Stimulated activated CD4-positive, alpha-beta T cell treated with anti-CD3 and anti-CD28 coated beads, Interleukin-12 subunit alpha, Interleukin-12 subunit beta, amount 100 ng/mL, for 24 hours (primary cell): ENCODE measurements at places on chromosomes 12 and 14.

- DNase-seq, result no peak
These were observed 248.0 kb downstream of the PDZRN4 start for GRCh38 chr12:41436076-41436475.

- DNase-seq, result no peak
These were observed 71.3 kb downstream of the SUSD6 start for GRCh38 chr14:69682621-69683263.

GRCh38 chr12:76158518-76159321 lies 74.2 kb upstream of the NAP1L1 start:
- peak; percentile 61 for DNase-seq

GRCh38 chr12:94676031-94676641 lies 25.8 kb upstream of the TMCC3 start:
- DNase-seq, result no peak

- DNase-seq, result no peak
These were observed 24.3 kb downstream of the TSPAN9 start for GRCh38 chr12:3101309-3102024.

DNA sequence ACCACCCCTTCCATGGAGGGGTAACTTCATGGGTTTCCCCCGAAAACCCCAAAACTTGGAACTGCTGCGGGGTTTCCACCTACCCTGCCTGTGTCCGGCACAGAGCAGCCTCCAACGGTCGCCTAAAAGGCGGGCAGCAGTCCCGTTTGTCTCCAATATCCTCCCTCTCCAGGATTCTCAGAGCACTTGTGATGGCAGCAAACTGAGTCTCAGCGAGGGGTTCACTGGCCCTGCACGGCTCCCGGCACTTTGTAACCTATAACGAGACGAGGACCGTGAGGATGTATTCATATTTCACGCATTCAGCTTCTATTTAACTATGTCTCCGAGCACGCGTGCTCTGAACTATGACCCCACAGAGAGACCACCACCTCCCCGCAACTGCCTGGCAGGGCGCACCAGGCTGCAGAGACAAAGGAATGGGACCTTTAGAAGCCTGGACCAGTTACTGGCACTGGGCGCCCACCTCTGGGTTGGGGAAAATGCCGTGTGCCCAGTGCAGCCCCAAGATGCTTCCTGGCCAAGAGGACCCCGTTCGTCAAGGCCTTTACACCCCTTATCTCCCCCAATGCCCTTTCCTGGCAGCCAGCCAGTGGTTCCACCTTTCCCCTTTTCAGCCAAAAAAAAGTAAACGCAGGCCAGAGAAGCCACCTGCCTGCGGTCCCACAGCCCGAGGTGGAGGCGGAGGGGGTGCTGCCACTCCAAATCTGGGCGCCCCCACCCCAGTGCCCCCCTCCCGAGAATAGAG lies 173.1 kb upstream of the RTL1 start:
- DNase-seq, result no peak

DNA sequence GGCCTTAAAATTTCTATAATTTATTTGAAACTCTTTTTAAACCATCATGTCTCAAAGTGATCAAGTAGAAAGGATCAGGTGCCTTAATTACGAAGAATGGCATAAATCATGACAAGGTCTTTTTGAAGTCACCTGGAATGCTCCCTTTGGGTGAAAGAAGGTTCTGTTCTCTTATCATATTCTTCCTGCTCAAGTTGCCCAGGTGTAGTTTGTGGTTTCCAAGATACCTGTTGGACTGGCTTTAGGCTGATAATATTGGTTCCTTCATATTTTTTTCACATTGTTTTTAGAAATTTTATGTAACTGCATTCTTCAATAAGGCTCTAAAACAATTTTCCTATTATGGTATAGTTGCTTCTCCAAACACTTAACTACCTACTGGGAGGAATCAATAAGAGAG lies 29.2 kb downstream of the RASSF3 start:
- DNase-seq, result no peak

DNA sequence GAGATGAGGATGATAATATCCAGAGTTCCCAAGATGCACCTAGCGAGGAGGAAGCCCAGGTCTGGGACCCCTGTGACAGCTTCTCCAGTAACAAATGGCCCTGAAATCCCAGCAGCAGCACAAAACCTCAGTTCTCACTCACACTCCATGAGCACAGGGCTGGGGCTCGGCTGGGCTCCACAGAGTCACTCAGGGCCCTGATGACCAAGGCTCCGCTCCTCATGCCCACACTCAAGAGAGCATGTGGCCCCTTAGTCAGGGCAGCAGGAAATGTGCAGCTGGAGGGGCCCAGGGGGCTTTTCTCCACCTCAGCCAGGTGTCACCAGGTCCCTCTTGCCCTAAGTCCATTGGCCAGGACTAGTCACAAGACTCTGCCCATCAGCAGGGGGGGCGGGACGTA lies 242.7 kb upstream of the SFSWAP start:
- no peak for DNase-seq

DNA sequence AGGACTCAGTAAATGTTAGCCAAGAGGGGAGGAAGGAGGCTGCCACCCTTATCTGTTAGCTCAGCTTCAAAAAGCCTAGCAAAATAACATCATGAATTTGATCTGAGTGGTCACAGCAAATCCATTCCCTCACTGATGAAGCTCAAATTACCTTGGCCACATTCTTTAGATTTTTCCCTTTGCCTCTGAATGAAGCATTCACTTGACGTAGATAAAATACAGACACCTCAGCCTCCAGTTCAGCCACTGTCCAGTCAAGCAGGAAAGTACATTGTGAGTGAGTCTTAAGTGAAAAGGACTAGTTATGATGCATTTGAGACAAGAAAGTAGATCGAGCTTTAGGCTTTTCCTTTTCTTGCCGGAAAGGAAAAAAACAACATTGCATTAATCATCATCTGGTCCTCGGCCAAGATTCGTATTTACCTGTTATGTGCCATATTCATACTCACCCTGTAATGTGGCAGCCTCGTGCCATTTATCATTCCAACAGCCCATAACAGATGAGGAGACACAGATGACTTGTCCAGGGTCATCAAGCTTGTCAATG lies 146.5 kb downstream of the ETV6 start:
- no peak for DNase-seq

DNA sequence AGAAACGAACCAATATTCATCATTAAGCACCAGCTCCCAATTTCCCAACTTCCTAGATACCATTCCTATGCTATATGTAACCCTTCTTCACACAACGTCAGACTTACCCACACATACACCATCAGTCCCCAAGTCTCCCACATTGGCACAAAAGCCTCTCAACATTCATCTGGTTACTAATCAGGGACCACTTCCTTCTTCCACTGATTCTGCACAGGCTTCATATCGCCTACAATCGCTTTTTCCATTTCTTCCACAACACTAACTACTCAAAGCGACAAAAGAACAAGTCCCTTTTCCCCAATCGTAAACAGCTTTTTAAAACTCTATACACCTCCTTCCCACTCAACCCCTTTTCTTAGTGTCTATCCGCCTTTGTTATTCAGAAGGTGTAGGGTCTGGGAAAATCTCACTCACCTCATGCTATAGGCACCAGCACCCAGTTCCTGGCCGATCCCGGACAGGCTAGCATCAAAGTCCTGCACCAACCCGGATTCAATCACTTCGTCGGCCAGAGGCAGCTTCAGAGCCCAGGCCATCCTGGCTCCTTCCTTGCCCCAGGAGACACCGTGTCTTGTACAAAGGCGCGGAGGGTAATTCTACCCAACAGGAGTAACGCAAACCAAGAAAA lies 936 bp downstream of the TFCP2 start:
- no peak for DNase-seq

DNA sequence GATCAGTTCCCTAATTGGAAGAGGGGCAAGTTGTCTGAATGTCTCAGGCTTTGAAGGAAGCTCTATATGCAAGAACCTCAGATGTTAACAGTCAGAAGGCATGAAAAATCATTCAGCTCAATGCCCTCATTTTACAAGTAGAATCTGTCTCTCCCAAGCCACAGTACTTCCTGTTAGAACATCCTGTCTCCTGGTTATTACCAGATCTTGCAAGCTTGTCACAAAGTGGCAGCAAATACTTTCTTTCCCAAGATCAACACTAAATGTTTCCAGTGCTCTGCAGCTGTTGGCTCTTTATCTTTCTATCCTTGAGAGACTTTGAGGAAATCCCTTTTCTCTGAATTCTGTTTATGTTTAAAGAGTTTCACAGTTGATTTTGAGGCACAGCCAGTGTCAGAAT lies 235.5 kb downstream of the AKAP6 start:
- no peak for DNase-seq
